Stimulated activated CD8-positive, alpha-beta memory T cell treated with anti-CD3 and anti-CD28 coated beads, Interleukin-4, amount 100 ng/mL, for 1 hour (primary cell): ENCODE measurements at places on chromosomes 13 and 19.

DNA sequence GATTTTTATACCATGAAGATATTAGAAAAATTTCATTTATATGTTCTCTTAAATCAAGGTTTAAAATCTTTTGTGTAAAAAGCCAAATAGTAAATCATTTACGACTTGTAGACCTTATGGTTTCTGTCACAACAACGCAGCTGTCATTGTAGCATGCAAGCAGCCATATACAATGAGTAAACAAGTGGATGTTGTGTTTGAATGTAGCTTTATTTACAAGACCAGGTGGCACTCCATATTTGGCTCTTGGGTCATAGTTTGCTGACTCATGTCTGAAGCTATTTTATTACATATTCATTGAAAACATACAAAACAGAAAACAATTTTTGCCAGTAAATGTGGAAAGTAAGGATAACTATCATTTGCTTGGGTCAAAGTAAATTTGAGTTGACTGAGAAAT is 930.8 kb downstream of the SLITRK5 start:
- DNase-seq, result no peak

- DNase-seq, result no peak
These were observed 193.3 kb downstream of the PCDH9 start for GRCh38 chr13:67036699-67037457.

- no peak for DNase-seq
These were observed 79.1 kb downstream of the STARD13 start for GRCh38 chr13:33206425-33206824.

DNA sequence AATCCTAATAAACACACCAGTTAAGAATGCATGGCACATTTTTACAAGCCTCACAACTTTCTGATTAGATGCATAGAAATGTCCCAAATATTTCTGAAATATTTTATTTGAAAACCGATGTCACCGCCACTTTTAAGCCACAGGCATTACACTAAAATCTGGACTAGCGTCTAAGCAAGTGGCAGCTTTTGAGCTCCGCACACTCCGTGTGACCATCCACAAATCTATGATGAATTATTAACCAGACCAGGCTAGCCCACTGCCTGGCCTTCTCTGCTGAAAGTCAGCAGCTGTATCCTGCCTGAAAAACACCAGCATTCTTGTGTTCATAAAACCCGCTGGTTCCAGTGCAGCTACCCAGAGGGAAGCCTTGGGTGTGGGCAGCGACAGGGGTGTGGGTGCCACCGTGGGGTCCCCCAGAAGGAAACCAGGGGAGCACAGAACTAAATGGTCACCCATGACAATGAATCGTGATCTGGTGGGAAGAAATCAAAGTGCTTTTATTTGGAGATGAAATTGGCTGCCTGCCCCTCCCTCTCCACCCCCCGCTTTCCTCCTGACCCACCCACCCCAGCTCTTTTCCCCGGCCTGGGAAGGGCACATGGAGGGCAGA is 13.8 kb downstream of the RASA3 start:
- no peak for DNase-seq

GRCh38 chr13:46565808-46566750 is 13.1 kb downstream of the LRCH1 start:
- DNase-seq, result no peak

- no peak for DNase-seq
These were observed 28.4 kb upstream of the ENOX1 start for GRCh38 chr13:43815204-43815603.

DNA sequence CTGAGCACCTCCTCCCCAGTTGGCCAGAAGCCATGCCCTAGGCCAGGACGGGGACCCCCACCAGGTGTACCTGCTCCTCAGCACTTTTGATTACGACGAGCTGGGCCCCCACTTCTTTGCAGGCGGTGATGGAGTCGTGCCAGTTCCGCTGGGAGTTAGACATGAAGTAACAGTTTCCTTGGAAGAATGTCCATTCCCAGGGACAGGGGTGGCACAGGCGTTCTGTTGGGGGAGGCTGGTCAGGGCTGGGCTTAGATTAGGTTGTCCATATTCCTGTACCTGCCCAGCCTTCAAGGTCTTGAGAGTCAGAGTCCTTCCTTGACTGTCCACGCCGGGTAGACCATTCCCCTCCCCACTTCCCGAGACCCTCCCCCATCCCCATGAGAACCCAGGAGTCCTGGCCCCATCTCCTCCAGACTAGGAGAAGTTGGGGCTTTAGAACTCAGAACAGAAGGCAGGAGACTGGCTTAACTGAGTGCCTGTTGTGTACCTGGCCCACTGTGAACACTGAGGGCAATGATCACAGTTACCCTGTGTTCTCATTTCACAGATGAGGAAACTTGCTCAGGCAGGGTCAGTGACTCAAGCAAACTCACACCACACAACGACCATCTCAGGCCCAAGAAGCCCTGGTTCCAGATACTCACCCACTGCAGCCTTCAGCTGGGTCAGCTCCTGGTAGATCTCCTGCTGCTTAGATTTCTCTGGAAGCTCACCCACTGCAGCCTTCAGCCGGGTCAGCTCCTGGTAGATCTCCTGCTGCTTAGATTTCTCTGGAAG is 2.3 kb downstream of the CD209 start:
- no peak for DNase-seq
